ENCODE measurements at places on chromosomes 16 and 17.

- no peak for DNase-seq
Observed at GRCh38 chr17:68865584-68865983, 89.6 kb downstream of the ABCA8 start.

GRCh38 chr17:61479493-61480413, 27.5 kb downstream of the TBX4 start:
- DNase-seq = no peak

GRCh38 chr16:70757183-70757582, 43.8 kb downstream of the VAC14 start:
- DNase-seq = no peak

- DNase-seq = no peak
Observed at GRCh38 chr16:85752511-85753420, 1.9 kb upstream of the C16orf74 start.

DNA sequence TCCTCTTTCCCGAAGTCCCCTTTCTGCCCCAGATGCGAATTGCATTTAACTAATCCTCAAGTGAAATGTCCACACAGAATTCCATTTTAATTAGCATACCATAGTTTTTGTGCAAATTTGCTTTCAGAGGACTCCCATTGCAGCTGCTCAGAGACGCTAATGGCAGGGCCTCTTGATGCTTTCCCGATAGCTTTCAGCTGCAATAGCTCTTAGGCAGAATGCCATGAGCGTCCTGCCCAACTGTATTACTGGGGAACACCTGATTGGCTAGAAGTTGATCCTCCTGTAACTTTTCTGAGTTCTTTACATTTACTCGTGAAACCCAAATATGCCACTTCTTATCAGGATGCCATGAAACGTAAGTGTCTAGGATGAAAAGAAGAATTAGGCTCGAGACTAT, 203.0 kb downstream of the UTP18 start:
- DNase-seq = no peak

DNA sequence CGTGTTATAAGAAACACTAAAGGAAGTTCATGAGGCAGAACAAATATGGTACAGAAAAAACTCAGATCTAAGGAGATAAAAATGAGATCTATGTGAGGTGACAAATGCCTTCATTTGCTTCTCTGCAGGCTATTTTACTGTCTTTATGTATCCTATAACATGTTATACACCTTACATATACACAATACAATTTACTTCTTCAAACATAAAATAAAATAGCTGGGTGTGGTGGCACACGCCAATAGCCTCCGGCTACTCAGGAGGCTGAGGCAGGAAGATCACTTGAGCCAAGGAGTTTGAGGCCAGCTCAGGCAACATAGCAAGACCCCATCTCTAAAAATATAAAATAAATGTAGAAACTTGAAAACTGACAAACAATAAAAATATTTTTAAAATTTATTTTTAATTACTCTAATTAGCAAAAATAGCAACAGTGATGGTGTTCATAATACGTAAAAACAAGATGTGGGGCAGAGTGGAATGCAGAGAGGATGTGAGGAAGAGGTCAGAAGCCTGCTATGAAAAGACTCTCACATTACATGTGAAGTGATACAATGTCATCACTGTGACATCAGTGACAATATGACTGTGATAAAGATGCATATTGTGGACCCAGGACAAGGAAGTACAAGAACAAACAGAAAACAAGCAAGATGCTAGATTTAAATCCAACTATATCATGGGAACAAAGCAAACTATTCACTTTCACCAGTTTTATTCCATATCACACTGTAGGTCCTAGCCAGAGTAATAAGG, 31.0 kb downstream of the VPS53 start:
- no peak for DNase-seq

GRCh38 chr17:66098040-66098439, 93.9 kb downstream of the CEP112 start:
- DNase-seq = no peak

All from NCI-H146 (cell line).